AG20443 (cell line): ENCODE measurements at places on chromosomes 4 and X.
A peak's percentile ranks its signal among the peaks of the same experiment; 100 is the strongest.

- no peak for DNase-seq
Observed at GRCh38 chr4:87053176-87053658, 118.4 kb downstream of the AFF1 start.

DNA sequence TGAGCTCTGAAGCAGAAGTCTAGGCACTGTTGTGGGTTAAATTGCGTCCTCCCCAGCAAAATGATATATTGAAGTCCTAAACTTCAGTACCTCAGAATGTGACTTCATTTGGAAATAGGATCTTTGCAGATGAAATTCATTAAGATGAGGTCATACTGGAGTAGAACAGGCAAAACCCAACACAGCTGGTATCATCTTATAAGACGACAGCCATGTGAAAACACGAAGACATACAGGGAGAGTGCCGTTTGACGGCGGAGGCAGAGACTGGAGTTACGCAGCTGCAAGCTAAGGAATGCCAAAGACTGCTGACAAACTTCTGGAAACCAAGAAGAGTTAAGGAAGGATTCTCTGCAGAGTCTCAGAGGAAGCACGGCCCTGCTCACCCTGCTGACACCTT is 241.5 kb downstream of the MAML3 start:
- DNase-seq = no peak

DNA sequence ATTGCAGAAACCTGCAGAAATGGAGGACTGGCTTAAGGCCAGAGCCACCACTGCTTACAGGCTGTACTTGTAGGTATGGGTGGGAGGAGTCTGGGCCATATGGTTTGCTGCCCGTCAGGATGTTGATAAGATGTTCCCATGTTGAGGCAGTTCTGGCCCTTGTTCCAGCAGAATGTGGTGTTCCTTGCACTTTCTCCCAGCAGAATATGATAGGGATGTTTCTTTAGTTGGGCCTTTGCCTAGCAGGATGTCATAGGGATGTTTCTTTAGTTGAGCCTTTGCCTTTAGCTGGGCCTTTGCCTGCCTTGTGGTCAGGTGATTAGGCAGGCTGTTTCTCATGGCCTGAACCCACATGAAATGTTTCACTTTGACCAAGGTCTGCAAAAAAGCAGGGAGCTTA is 139.1 kb upstream of the PAQR3 start:
- no peak for DNase-seq

GRCh38 chr4:78971776-78972175 is 32.5 kb upstream of the PAQR3 start:
- DNase-seq = no peak

- DNase-seq = no peak
Observed at GRCh38 chrX:80306007-80306406, 114.2 kb upstream of the TENT5D start.

GRCh38 chrX:19557822-19558221 is 42.5 kb upstream of the MAP3K15 start:
- DNase-seq = no peak

GRCh38 chr4:165096776-165097175 is 15.9 kb downstream of the TMEM192 start:
- peak; percentile 62 for DNase-seq
